ENCODE measurements at places on chromosomes 6 and 20.
A peak's percentile ranks its signal among the peaks of the same experiment; 100 is the strongest.

DNA sequence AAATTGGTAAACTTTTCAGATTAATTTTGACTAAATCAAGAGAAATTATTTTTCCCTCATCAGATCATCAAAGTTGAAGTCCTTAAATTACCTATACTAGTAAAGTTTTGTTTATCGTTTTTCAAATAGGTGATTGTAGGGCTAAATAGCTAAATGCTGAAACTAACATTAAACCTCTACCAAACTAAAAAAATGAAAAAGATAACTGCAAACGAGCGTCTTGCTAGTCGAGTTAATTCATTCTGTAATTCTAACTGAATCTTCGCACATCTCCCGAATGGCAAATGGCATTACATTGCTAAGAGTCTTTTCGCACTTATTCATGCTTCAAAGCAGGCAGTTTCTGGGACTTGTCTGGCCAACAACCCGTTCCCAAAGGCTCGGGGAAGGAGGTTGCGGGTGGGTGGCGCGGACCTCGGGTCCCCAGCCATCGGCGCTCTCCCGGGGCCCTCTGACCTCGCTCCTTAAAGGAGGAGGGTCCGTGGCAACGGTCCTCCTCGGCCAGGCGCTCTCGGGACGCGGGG lies 43.8 kb downstream of the POPDC3 start:
- no peak for DNase-seq

DNA sequence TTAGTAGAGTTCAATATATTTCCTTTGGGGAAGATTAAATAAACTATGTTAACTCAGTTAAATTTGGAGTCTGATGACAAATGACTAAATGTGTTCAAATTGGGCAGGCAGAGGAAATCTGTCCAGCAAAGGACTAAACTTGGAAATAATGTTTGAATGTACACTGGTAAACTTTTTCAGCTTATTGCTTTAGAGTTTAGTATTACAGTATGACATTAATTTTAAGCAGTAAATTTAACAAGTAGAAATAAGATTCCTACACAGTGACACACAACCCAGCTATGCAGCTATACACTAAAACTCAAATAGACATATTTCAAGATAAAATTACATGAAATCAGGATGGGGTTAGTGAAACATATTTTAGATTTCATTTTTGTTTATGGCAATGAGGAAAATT lies 42.6 kb upstream of the HDGFL1 start:
- DNase-seq, result no peak

GRCh38 chr6:3884007-3884745 lies 35.0 kb downstream of the FAM50B start:
- DNase-seq, result no peak

- DNase-seq, result peak; percentile 80
These were observed 54.2 kb upstream of the HLA-A start for GRCh38 chr6:29887819-29888776.

GRCh38 chr6:25057111-25057905 lies 121.5 kb upstream of the RIPOR2 start:
- DNase-seq, result no peak

DNA sequence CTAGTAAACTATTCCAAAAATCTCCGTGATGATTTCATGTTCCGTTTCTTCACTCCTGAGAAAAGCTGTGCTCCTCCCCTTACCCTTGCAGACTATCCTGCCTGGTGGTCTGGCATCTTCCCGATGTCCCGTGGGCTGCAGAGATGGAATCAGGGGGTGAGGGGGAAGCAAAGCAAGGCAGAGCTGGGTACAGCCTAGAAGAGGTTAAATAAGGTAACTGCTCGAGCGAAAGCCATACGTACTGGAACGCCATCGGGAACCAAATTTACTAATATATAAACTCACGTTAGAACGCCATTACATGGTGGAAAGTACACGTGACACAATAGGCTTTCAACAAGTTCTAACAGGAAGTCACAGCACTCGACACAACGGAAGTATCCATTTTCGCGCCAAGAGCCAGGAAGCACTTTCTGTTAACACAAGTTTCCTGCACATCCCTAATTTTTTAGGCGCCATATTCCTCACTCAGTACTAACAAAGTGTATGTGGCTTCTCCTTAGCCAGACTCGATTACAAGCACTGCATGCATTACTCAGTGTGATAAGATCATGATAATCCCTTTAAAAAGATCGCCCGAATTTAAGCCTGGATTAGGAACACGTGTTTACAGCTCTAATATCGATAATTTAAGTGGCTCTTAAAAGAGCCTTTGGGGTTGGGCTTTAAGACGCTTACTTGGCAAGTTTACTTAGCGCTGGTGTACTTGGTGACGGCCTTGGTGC lies 101.6 kb upstream of the PRSS16 start:
- DNase-seq, result peak; percentile 65

DNA sequence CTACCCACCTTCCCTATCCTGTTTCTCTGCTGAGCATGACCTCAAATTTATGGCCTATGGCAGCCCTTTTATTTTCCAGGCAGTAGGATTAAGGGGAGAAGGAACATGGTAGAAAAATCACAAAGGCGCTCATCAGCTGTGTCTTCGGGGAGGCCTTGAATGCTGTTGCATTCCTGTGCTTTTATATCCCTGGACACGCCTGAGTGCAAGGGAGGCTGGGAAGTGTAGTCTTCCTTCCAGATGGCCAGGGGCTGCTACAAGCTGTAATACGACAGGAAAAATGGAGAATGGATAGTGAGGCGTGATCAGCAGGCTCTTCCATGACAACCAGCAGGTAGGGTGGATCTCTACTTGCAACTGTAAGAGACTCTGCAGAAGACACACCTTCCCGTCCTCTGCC lies 210.9 kb upstream of the GGTLC1 start:
- DNase-seq, result no peak

DNA sequence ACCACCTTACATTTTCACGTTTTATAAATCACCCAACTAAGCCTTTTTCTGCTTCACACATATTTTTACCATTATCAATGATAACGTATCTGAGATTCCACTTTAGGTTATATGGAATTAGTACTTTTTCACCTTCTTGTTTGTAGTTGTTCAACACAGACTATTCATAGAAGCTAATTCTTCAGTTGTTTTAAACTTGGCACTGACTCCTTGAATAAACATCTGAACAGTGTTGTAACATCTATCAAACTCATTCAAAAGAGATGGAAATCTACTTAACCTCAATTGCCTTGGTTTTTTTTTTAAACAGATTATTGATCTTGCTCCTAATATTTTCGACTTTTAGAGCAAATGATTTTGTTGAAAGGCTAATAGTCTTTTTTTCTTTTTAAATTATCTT lies 34.2 kb downstream of the PTPRA start:
- DNase-seq, result no peak

- no peak for DNase-seq
These were observed 20.3 kb downstream of the ENPP1 start for GRCh38 chr6:131828080-131828479.

- DNase-seq, result no peak
These were observed 202.0 kb downstream of the ZFAND3 start for GRCh38 chr6:38021571-38021970.

DNA sequence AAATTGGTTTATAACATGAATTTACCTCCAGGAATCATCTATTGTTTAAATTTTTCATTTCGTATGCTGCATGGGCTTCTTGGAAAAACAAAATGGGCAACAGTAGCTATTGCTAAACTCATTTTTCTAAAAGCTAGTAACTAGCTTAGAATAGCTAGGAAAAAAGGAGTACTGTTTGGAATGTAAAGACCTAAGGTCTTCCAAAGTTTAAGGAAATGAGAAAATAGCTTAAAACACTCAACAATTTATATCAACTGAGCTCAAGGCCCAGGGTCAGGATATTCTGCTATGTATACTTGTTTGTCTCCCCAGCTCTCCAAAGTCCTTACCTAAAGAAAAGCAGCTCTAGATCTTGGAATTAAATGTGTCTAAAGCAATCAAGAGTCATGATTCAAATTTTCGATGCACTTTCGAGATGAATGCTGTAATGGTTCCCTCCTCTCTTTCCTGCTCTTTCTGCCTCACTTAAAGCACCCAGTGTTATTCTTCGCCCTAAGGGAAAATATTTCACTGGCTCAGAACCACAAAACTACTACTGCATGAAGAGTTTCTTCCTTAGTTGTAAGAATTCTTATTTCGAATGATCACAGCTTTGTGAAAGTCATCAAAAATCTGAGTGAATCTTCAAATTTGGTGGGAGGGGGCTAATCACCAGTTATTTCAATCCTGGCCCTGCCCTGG lies 41.6 kb downstream of the LYRM4 start:
- DNase-seq, result no peak

GRCh38 chr20:58932170-58932569 lies 48.9 kb upstream of the NELFCD start:
- DNase-seq, result no peak

DNA sequence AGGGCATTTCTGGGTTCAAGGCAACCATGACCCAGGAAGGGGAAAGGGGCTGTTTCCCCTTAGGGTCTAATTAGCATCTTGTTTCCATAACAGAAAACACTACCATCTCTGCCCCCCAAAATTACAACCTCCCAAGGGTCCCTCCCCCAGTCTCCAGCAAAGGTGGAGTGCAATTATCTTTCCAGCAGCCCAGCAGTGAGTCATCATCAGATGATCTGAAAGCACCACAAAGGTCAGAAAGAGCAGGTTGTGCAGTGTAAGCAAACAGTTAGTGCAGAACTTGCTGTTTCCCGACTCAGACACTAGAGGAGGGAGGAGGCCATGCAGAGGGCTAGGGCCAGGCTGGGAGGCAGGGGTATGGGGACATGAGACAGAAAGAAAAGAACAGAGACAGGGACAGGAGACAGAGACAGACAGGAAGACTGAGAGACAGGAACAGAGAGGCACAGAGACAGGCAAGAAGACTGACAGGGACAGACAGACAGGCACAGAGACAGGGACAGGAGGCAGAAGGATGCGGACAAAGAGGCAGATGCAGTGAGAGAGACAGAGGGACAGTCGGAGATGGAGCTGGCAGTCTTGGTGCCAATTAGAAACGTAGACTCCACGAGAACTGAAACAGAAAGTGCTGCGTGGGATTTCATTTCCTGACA lies 62.5 kb downstream of the PYGB start:
- DNase-seq, result no peak

GRCh38 chr6:139547122-139547776 lies 172.8 kb upstream of the CITED2 start:
- no peak for DNase-seq

- no peak for DNase-seq
These were observed 690.7 kb downstream of the DOK5 start for GRCh38 chr20:55166063-55166462.

- DNase-seq, result no peak
These were observed 215.1 kb downstream of the CBLN4 start for GRCh38 chr20:55790178-55790577.

- no peak for DNase-seq
These were observed 68.5 kb downstream of the PDSS2 start for GRCh38 chr6:107390685-107391435.

DNA sequence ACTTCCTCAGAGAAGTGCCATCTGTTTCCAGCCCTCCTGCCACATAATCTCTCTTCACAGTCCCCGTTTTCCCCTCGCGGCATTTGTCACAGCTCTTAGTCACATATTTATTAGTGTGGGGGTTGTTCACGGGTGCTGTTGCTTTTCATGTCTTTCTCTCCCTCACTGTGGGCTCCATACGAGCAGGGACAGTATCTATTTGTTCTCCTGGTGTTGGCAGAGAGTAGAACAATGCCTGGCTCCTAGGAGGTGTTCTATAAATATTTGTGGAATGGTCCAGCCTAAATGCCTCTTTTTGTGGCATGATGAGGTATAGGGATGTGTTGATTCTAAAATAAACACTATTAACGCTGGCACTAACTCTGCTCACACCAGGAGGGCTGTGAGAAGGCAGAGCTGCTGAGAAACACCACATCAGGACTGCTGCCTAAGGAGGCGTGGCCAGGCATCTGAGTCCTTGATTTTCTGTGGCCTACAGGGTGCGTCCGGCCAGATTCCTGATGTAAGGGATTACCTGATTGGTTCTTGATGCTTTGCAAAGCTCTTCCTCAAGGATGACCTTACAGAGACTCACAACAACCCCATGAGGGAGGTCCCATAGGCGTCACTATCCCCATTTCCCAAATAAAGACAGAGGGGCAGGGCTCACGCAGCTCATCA lies 219.8 kb upstream of the ARID1B start:
- peak; percentile 33 for DNase-seq

DNA sequence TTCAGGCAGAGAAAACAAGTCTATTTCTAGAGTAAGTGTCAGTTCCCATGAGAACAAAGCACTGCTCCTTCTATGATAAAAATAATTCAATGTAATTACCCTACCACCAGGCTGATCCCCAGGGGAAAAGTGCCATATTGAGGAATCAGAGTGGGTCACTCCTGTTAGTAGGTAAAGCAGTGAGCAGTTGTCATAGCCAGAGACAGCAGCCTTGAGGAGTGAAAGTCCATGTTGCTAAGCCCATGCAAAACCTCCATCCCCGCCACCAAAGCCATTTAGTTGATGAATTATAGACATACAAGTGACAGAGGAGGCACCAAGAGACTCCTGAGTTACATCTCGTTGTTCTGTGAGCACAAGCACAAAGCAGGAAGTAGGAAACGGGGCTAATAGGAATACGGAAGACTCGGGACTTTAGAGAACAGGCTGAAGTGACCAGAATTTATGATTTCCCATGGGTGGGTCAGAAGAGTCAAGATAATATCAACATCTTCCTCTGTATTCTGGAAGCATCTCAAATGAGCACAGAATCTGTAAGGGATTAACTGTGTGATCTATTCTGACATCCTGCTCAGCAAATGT lies 197.9 kb downstream of the MAFB start:
- DNase-seq, result no peak

DNA sequence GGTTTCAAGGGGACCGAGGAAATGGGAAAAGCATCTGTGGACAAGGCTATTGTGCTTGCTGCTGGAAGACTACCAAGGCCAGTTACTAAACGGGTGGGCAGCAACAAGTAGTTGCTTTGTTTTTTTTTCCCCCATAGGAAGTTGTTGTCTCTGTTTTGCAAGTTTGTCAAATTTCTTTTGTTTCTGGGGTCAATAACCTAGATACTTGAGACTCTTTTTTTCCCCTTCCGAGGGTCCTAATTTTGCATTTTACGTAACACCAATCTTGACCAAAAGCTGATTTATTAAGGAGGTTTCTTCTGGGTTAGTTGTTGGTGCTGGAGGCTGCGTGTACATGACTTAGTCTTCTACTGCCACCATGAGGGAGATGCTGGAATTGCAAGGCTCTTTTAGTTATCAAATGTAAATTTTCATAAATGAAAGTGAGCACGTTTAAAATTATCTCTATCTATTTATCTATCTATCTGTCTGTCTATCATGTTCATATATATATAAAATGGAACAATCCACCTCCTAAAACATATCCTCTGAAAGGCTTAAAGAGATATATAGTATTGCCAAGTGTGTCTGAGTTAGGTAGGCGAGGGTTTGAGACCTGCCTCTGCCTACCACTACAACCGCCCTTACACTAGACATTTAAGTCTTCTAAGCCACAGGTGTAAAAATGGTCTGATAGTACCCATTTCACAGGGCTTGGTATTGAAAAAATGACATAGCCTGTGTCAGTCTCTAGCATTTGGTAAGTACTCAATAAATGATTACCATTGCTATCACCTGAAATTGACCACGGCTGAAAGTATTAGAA lies 60.2 kb downstream of the GCLC start:
- no peak for DNase-seq

- DNase-seq, result no peak
These were observed 10.1 kb downstream of the HMGCLL1 start for GRCh38 chr6:55568808-55569439.

- no peak for DNase-seq
These were observed 100.8 kb downstream of the TULP4 start for GRCh38 chr6:158413028-158413427.

GRCh38 chr6:155939253-155939652 lies 483.6 kb upstream of the NOX3 start:
- DNase-seq, result no peak
